ENCODE measurements at places on chromosomes 1 and 21.

DNA sequence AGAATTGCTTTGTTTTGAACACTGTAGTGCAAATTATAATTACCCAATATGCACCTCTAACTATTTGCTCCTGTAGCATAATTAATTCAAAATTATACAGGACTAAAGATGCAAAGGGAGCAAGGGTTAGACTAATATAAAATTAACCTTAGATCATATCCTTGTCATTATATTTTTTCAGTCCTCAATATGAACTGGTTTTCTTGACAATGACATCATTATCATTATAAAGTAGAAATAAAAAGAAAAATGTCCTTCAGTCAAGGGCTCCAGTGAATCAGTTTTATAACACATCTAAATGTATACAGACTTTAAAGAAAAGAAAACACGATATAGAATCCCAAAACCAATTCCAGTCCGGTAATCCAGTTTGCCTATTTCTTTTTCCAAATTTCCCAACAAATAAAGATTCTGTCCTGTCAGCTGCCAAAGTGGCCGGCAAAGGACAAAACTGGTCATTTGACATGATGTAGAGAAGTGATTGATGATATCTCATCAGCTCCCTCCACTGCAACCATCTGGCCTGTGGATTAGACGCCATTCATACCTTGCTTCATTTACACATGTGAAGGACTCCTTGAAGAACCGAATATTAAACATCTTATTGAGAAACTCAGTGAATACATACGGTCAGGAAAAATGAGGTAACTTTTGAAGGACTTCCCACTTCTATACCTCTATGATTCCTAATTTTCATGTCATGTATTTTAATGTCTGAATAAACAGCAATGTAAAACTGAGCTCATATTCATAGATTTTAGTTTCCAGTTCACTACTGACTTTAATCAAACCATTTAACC lies 15.5 kb downstream of the DPYD start:
- DNase-seq = no peak

DNA sequence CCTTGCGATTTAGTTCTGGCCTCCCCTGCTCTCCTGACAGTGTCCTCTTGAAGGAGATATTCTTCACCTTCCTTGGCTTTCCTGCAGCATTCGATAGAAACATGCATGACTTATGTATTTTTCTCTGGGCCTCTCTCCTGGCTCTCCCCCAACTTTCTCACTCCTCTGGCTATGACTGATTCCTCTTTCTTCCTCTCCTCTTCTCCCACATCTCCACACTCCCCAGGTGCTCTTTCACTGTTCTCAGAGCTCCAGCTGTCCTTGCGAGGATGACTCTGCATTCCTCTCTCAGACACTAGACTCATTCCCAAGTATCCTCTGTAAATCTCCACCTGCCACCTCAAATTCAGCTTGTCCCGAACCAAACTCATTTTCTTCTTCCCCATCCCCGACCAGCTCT lies 18.0 kb downstream of the LRRC42 start:
- no peak for DNase-seq

DNA sequence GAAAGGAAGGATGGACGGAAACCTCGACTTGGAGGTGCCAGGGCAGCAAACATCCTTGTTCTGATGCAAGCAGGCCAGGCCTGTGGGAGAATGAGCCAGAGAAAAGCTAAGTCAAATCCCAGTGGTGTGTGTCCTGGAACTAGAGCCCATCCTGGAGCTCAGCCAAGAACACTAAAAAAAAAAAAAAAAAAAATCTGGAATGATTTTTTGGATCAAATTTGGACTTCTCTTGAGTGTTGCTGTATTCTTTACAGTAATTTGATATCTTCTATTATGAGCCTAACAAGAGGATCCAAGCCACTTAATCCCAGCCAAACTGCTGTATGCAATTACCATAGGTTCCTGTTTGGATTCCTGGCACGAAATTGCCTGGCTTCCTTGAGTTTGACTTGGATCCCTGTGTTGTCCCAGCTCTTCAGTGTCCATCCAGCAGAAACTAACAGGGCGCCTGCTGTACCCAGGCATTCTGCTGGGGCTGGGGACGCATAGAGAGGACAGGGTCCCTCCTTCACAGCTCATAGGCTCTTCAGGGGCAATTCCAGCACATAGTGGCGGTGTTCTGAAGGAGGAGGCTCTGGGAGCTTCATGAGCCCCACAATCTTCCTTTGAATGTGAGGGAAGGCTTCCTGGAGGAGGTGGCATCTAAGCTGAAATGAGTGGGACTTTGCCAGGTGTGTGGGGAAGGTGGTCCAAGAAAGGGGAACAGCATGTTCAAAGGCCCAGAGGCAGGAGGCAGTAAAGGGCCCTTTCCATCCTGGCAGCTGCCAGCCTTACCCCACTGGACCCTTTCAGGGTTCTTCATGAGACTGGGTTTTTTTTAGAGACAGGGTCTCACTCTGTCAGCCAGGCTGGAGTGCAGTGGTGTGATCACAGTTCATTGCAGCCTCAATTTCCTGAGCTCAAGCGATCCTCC lies 24.7 kb downstream of the EPHX1 start:
- DNase-seq = no peak

DNA sequence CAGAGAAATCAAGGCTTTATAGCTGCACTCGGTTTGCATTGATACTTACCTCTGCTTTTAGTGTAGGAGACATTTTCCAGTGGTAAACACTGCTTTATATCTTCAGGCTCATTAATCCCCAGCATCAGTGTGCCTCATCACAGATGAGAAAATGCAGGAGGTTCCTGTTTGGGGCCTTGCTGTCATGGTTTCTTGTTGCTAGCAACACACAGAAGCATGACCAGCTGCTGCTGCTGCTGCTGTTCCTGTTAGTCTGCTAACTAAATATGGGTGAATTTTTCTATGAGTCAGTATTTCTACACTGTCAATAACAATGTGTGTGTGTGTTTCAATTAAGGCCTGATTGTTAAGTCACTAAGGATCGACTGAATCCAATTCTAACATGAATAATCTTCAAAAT lies 85.8 kb upstream of the RGS1 start:
- peak; percentile 77 for DNase-seq

DNA sequence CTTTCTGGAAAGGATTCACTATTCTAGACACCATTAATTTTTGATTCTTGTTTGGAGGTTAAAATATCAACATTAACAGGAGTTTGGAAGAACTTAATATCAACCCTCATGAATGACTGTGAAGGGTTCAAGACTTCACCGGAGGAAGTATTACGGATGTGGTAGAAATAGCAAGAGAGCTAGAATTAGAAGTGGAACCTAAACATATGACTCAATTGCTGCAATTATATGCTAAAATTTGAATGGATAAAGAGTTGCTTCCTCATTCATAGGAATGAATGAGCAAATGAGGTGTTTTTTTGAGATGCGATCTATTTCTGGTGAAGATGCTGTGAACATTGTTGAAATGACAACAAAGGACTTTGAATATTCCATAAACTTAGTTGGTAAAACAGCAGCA lies 77.9 kb upstream of the TNFSF4 start:
- no peak for DNase-seq

DNA sequence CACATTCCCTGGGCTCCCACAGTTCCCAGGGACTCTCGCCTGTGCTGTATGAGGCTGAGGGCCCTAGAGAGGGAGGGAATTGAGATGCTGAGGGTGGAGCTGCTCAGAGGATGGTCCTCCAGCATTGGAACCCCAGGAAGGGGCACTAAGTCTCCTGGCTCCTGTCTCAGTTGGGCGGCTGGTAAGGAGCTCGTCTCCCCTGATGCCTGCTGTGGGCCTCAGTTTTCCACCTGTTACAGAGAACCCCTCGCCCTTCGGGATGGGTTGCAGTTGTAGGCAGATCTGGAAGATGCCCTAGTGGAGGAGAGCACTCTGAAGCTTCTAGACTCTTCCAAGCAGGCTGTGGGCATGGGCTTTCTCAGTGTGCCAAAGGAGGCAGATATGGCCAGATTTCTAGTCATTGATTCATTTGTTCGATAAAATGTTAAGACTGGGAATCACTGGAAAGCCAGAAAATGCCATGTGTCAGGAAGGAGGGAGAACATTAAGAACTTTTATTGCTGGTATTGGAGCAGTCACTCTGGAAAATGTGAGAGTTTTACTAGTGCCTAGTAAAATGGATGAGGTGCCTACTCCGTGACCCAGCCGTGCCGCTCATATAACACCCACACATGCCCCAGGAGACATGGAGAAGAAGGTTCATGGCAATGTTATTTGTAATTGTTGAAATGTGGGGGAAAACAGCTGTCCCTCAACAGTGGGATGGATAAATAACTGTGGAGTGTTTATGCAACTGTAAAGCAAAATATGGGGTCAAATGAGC lies 828 bp upstream of the MYBPH start:
- no peak for DNase-seq

- no peak for DNase-seq
Observed at GRCh38 chr1:97298966-97299365, 577.4 kb downstream of the PTBP2 start.

DNA sequence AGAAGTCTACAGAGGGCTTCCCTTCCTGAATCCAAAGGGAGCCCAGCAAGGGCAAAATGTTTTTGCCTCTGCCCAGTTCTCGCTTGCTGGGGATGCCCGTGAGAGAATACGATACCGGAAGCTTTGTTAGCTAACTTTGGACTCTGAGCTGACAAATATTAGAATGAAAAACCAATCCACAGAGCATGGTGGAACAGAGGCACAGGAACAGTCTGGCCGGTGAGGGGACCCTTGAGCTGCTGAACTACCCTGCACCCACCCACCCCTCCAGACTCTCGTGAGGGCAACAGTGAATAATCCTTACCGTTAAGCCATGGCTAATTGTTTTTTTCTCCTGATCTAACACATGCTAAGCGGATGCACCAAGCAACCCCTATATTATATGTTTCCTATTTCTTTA lies 76.3 kb upstream of the AKT3 start:
- DNase-seq = no peak

DNA sequence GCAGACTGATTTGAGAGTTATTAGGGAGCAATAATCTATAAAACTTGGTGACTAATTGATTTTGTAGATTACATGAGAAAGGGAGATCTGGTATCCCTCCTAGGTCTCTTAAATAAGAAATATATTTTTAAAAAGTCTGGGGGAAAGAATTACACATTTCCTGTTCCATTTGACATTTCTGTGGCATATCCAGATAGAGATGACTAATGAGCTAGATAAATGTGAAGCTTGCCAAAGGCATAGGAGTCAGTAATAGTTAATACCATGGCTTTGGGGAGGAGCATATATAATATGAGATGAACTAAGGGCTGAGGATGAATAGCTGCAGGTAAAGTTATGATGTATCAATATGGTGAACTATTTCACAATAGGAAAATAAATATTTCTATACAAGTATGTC lies 663.7 kb downstream of the PTPRC start:
- no peak for DNase-seq

GRCh38 chr1:210949039-210949438 lies 184.9 kb downstream of the KCNH1 start:
- no peak for DNase-seq

DNA sequence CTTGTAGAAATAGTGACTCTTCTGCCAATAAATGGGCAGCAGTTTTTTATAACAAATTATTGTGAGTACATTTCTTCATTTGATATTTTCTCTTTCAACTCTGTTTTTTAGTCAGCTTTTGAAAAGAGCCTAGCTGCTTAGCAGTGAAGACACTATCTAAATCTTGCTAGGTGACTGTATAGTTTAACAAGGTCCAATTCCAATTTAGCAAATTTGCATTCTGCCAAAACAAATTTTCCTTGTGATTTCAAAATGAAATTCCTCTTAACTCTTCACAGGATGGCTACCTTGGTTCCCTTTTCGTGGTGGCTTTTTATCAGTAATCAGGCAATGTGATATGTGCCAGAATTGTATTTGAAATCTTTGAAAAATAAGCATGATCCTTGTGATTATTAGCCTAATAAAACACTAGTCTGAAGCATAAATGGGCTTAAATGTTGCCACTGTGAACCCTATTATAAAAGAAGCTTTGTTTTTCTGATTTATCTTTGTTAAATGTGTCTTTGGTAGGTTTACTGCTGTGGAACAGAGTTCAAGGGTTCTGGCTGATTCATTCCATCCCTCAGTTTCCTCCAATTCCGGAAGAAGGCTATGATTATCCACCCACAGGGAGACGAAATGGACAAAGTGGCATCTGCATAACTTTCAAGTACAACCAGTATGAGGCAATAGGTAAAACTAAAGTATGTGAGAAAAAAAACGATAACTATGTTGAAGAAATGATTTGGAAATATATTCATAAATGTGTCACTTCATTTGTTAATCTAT lies 12.2 kb downstream of the DNASE2B start:
- DNase-seq = no peak

DNA sequence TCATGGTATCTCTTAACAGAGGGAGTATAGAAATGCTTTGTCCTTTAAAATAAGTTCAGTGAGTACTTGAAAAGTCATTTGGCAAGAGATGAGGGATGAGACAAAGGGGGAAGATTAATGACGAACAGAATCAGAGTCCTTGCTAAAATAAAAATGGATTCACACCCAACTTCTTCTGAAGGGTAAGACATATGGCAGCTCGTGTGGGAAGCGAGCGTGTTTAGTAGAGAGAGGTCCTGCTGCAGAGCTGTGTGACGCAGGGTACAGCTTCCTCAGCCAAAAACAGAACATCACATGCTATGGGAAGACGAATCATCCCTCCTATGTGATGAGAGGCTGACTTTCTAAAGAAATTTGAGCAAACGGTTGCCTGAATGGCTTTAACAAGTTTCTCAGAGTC lies 158.5 kb upstream of the LMO4 start:
- DNase-seq = no peak

DNA sequence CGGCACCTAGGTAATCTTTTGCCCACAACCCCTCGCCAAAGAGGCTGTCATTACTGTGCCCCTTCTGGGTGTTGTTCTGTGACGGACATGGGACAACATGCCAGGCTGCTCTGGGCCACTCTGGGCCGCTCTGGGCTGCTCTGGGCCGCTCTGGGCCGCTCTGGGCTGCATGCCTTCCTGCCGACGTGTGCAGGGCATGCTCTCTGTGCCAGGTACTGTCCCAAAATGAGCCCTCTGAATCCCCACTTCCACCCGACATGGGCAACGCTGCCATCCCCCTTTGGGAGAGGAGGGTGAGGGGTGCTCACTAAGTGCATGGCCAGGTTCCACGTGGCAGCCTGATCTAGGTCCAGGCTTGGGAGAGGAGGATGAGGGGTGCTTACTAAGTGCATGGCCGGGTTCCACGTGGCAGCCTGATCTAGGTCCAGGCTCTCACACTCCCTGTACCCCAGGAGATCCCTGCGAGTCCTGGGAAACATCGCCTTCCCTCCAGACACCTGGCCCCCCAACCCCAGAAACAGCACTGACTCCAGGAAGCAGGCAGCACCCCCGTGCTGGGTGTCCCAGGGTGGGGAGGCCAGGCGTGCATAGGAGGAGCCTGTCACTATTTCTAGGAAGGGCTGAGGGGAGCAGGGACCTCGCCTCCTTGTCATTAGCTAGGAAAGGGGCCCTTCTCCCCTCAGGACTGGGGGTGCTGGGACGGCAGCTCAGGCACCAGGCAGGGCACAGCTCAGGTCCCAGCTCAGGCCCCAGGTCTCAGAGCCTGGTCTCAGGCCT lies 16.5 kb downstream of the TTC34 start:
- DNase-seq = no peak

All from NCI-H748 treated with DMSO at 0.1 percent for 48 hours (cell line).